CD4-positive, CD25-positive, alpha-beta regulatory T cell (primary cell): ENCODE measurements at places on chromosomes 7 and 10. TPM values are rescaled to one million over a fixed set of nuclear protein-coding genes. Genes with fewer than 3 reads are reported as not detected.
A peak's percentile ranks its signal among the peaks of the same experiment; 100 is the strongest.

GRCh38 chr7:44534501-44534900, 6.6 kb downstream of the NPC1L1 start:
- H3K4me1 ChIP-seq, result no peaks in the 10 kb centered on the region
- H3K27me3 ChIP-seq, result no peaks in the 10 kb centered on the region
- H3K27ac ChIP-seq, result no peak overlapping the region
- DNase-seq, result peak; percentile 33

EPO gene
- not detected for polyA plus RNA-seq

GRCh38 chr10:28777911-28778310, 100.6 kb downstream of the BAMBI start:
- no peak overlapping the region for H3K4me3 ChIP-seq
- DNase-seq, result no peak
- no peak overlapping the region for H3K27ac ChIP-seq
- no peaks in the 10 kb centered on the region for H3K4me1 ChIP-seq

C10orf120 gene
- polyA plus RNA-seq, result not detected

GRCh38 chr7:73679709-73680108, 3.5 kb downstream of the DNAJC30 start:
- H3K36me3 ChIP-seq, result peaks cover 2% of the 10 kb centered on the region
- H3K27me3 ChIP-seq, result no peaks in the 10 kb centered on the region
- no peak for DNase-seq
- no peak overlapping the region for H3K4me3 ChIP-seq
- no peak overlapping the region for H3K27ac ChIP-seq
- H3K4me1 ChIP-seq, result peaks cover 30% of the 10 kb centered on the region

EPDR1 gene
- polyA plus RNA-seq, result not detected

DNA sequence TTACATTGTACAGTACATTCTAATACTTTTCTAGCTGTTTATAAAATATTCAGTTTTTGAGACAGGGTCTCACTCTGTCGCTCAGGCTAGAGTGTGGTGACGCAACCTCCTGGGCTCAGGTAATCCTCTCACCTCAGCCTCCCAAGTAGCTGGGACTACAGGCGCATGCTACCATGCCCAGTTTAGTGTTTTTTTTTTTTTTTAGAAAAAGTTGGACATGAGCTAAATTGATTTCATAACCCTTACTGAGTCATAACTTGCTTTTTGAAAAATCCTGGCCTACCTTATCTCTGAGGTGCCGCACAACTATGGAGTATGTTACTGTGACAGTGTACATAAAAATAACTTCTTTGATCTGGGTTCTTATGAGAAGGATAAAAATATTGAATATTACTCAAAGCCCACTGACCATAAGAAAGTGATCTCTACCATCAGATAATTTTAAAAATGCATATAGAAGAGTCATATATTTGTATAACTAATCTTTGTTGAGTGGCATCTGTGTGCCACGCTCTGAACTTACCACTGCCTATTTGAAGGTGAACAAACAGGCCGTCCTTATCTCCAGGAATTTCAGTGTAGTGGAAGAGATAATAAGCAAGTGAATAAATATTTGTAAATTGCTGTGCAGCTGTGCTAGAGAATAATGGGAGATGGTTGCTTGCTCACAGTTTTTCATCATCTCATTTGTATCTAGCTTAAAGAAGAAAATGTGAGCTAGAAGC, 73.2 kb downstream of the PPP1R9A start:
- H3K27me3 ChIP-seq, result no peaks in the 10 kb centered on the region
- no peak overlapping the region for H3K4me3 ChIP-seq
- H3K36me3 ChIP-seq, result no peaks in the 10 kb centered on the region
- no peaks in the 10 kb centered on the region for H3K4me1 ChIP-seq

GATAD1 gene
- 7.2 TPM for polyA plus RNA-seq

DNA sequence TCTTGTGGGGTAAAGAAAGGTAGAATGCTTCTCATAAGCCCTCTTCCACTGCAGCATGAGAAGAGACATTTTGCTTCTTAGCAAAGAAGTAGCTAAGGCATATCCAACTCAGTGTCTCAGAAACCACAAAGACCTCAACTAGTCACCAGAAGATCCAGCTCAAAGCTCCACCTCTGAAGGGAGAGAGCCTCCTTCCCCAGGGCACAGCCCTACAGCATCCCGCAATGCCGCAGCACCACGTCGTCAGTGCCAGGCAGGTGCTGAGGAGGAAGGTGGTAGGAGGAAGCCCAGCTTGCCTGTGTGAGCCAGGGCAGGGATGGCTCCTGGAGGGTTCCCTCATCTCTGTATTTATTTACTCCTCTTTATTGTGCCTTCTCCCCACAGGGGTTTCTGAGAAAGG, 385.6 kb upstream of the NPVF start:
- H3K27me3 ChIP-seq, result peaks cover 2% of the 10 kb centered on the region
- DNase-seq, result no peak
- H3K27ac ChIP-seq, result no peak overlapping the region
- H3K4me3 ChIP-seq, result no peak overlapping the region

CAMK2B gene
- polyA plus RNA-seq, result not detected

DNA sequence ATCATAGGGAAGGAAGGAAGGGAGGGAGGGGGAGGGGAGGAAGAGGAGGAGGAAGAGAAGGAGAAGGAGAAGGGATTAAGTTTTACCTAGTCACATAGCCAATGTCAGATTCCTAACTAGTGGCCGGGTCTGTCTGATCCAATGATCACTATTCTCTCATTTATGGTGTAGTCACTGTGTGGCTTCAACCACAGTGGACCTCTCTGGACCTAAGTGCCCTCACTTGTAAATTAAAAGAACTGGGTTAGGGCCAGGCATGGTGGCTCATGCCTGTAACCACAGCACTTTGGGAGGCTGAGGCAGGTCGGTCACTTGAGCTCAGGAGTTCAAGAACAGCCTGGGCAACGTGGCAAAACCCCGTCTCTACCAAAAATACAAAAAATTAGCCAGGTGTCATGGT, 6.6 kb upstream of the SERPINE1 start:
- H3K4me1 ChIP-seq, result no peaks in the 10 kb centered on the region
- no peak overlapping the region for H3K4me3 ChIP-seq
- no peak overlapping the region for H3K27ac ChIP-seq
- no peaks in the 10 kb centered on the region for H3K36me3 ChIP-seq
- no peak for DNase-seq
- H3K27me3 ChIP-seq, result peaks cover 10% of the 10 kb centered on the region

SLC12A9 gene
- polyA plus RNA-seq, result 6.0 TPM

DNA sequence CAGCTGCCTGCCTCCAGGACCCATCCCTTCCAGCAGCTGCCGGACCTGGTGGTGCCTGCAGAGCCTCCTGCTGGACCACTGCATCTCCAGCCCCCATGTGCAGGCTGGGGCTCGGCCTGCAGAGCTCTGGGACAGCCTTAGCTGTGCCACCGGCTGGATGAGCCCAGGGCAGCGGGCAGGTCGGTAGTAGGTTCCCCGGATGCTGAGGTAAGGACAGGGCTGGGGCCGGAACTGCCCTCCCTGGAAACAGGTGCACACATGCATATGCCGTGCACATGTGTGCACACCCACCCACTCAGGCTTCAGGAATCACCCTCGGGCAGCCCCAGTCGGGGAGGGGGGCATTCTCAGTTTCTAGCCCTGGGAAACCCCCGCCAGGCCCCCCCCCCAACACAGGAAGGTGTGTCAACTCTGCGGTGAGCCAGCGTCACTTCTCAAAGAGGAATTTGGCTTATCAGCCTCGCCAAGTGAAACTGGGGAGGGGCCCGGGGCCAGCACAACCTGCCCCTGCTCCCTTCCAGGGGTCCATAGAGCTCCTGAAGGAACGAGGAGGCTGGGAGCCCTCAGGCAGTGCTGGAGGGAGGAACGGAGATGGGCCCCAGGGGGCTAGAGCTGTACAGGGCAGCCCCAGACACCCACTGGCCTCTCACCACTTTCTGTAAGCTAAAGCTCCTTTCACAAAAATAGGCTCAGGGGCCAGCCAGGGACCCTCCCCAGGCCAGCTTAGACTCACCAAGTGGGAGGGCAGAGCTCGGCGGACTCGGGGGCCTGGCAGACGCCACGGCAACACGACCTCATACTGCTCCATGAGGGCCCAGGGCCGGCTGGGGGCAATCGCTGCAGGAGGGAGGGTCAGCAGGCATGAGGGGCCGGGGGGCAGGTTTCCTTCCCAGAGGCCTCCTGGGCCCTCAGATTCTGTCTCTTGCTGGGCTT, 1.7 kb downstream of the ADAM8 start:
- peaks cover 13% of the 10 kb centered on the region for H3K36me3 ChIP-seq
- DNase-seq, result peak; percentile 81
- peak overlapping the region; percentile 82 for H3K4me3 ChIP-seq
- peaks cover 57% of the 10 kb centered on the region for H3K4me1 ChIP-seq
- H3K27ac ChIP-seq, result peak overlapping the region; percentile 95
- no peaks in the 10 kb centered on the region for H3K27me3 ChIP-seq

DNA sequence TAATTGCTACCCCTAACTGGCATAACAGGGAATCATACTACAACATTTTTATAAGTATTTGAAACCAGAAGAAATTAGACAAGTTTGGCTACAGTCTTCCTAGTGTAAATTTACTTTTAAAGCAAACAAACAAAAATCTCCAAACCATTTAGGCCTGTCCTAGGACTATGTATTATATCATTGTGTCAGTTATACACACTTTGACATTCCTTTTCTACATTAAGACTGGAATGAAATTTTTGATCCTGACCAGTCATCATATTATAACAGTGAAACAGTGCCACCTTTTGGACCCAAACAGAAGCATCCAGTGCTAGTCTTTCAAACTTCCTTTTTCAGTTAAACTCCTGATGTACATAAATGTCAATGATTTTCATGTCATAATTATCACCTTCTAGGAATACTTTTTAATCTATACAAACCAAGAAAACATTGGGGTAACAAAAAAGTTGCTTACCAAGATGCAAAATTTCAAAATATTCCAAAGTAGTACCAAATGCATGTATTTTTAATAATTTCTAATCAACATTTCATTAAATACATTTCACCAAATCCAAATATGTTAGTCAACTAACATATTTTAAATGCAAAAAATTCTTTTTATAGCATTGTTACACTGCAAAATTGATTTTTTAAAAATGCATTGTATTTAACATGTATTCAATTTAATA, 75.7 kb downstream of the IMMP2L start:
- H3K4me3 ChIP-seq, result no peak overlapping the region
- DNase-seq, result no peak
- H3K27me3 ChIP-seq, result no peaks in the 10 kb centered on the region
- no peaks in the 10 kb centered on the region for H3K36me3 ChIP-seq

DNA sequence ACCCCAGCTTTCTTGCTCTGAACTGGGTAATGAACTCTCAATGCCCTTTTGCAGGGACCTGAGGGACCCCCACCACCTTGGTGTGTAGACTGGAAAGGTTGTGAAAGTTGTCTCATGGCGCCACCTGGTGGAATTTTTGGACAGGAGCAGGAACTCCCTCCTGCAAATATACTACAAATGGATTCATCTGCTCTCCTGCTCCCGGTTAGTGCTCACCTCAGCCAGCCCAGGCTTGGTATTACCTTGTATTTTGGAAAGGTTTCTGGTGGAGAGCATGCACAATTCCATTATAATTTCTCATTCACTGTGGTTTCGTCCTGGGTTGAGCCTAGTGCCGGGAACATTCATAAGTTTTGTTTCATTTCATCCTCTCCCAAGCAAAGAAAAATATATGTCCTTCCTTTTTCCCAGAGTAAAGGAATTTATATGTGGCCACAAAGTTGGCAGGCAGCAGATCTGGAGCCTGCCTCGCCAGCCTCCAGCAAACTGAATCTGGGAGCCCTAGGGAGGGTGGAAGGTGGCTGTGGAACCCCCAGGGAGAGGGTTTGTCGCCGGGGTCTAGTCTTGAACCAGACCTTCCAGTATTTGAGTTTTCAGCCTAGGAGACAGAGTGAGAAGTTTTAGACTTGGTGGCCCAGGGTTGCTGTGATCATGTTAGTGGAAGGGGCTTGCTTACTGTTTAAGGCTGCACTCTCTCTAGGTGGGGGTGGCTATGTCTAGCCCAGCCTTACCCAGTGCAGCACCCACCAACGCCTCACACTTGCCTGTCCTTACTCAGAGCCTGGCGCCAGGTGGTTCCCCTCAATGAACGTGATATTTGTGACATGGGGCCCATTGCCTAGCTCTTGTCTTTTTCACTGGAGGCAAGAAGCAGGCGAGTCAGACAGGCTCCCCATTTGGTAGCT, 9.5 kb downstream of the FAM241B start:
- H3K4me3 ChIP-seq, result no peak overlapping the region
- H3K4me1 ChIP-seq, result no peaks in the 10 kb centered on the region
- peak; percentile 57 for DNase-seq
- no peaks in the 10 kb centered on the region for H3K36me3 ChIP-seq

DNA sequence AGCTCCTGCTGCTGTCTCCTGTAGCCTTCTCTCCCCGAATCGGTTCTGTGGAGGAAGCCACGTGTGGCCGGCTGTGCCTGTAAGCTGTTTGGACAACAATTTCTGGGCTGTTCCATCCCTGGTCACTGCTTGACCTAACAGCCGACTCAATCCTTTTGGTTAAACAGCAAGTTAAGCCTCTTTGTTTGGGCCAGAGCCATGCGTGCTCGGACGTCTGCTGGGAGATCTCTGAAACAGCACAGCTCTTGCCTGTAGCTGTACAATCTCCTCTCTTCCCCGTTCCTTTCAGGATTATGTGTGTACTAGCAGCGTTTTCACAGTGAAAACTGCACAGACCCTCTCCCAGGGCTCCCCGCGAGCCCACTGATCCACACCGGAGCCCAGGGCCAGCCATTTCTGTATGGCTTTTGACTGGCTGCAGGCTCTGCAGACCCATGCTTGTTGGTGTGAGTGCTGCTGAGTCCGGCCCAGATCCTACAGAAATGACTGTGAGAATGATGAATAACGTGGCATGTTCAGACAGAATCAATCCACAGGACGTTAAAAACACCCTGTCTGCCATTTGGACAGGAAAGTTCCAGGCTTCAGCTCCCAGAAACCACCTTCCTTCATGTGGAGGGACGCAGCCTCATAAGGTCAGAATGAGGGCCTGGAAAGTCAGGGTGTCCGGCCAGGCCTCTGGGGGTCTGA, 428.6 kb upstream of the ADARB2 start:
- no peak overlapping the region for H3K27ac ChIP-seq
- H3K36me3 ChIP-seq, result no peaks in the 10 kb centered on the region
- H3K4me3 ChIP-seq, result no peak overlapping the region
- no peaks in the 10 kb centered on the region for H3K4me1 ChIP-seq
- no peak for DNase-seq

DNA sequence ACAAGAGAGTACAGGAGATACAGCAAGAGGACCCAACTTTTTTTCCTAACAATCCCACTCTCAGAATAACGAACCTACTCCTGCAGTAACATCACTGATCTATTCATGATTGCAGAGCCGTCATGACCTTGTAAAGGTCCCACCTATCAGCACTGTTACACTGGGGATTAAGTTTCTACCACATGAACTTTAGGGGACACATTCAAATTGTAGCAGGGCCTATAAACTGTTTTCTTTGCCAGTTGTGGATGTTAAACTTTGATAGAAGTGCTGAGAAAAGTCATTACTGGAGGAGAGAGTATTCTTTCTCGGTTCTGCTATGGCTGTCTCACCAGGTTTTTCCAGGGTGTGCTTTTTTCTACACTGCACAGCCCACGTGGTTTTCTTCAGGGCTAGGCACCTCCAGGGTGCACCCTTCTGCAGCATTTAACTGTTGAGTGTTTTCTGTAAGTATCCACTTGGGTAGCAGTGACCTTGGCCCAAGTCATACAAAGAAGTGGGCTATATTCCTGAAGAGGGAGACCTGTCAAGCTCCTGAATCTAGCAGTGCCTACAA, 131.6 kb upstream of the AHR start:
- peaks cover 5% of the 10 kb centered on the region for H3K4me1 ChIP-seq
- no peak overlapping the region for H3K27ac ChIP-seq
- no peak for DNase-seq
- H3K36me3 ChIP-seq, result no peaks in the 10 kb centered on the region

BAMBI gene
- polyA plus RNA-seq, result not detected
